ENCODE measurements at places on chromosomes 7 and 10. TPM values are rescaled to one million over a fixed set of nuclear protein-coding genes. Genes with fewer than 3 reads are reported as not detected.

GRCh38 chr7:6435486-6436384 lies 12.0 kb downstream of the DAGLB start:
- peak; percentile 92 for DNase-seq

DNA sequence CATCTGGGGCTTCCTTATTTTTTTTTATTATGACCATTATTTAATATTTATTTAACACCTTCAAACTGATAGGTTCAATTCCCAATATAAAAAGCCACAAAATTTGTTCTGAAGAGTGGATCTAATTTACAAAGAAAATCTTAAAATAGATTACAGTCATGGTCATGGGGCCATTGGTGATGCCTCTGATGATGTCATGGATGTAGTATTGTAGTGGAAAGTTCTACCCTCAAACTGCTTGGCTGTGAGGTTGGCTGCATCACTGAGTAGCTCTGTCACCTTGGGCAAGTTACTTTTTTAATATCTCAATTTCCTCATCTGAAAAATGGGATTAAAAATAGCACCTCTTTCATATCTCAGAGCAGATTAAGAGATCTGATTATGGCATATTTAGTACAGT lies 128.5 kb downstream of the DKK1 start:
- no peak for DNase-seq

GRCh38 chr10:103720328-103720963 lies 134.9 kb downstream of the SH3PXD2A start:
- DNase-seq: no peak

DNA sequence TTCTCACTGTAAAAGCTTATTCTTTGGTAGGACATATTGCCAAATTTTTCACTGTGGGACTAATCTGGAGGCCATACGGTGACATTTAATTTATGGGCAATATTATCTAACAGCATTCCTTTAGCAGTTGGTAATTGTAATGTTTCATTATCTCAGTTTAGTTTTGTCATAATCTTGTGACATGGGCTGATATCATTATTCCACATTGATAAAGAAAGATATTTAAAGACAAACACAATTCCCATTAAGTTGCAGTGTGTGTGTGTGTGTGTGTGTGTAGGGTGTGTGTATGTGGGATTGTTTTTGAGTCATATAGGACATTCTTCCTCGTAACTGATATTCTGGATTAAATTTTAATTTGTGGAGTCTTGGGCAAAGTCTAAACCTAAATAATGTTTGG lies 238.5 kb downstream of the PRKG1 start:
- DNase-seq: no peak

DNA sequence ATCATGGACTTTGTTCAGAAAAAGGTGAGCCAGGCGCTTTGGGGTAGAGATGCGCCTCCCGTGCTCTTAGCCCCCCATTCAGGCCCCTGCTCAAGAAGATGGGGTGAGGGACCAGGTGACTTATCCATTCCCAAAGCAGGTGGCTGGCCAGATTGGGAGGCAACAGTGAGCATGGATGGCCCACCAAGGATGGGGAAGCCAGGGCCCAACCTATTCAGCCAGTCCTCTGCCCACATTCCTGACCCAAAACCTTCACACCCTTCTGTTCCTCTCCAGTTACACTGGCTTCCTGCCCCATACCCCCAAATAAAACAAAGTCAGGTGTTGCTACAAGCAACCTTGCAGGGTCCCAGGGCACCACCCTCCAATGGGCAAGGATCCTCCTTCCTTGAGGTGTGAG lies 44.4 kb downstream of the TSPAN15 start:
- peak; percentile 41 for DNase-seq

GRCh38 chr10:124559372-124560132 lies 97.9 kb downstream of the LHPP start:
- DNase-seq: no peak

DNA sequence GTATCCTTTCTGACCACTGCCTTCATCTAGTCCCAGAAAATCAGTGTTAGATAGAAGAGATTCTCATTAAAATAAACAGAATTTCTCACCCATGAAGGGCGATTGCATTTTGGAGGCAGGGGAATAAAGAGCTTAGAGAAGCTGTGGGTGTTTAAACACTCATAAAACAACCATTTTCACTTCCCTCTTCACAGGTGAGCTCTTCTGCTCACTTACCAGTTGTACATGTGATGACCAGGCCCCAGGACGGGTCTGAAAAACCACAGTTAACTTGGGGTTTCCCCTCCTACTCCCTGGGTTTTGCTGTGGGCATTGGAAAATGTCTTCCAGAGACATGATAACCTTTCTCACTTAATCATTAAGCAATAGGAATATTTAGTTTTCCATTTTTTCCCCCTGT lies 411.6 kb upstream of the DPP6 start:
- DNase-seq: no peak

DNA sequence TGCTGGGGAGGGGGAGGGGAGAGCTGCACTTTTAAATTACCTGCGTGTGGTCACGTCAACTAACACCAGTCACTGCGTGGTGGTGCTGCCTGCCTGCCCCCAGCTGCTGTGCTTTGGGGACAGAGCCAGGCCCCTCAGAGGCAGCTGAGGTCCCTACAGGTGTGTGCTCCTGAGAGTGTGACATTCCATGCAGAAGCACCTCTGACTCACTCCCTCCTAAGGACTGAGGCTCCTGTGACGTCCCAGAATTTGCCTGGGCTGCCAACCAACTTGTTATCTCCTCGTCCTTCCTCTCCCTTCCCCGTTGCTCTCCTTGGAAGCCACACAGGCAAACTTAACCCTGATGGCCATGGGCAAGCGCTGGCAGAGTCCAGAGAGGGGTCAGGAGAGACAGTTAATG lies 563.0 kb downstream of the PARD3 start:
- no peak for DNase-seq

DNA sequence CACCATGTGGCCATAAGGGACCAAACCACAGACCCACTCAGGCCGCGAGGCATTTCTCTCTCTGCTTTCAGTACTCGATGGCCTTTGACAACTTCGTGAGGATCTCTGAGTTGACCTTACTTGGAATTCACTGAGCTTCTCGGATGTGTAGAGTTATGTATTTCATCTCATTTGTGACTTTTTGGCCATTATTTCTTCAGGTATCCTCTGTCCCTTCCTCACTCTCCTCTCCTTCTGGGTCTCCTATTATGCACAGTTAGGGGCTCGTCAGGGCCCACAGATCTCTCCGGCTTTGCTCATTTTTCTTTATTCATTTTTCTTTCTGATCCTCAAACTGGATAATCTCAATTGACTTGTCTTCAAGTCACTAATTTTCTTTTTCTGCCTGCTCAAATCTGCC lies 16.6 kb upstream of the FOXL3 start:
- no peak for DNase-seq

GRCh38 chr10:18333621-18334020 lies 193.4 kb downstream of the CACNB2 start:
- DNase-seq: no peak

DNA sequence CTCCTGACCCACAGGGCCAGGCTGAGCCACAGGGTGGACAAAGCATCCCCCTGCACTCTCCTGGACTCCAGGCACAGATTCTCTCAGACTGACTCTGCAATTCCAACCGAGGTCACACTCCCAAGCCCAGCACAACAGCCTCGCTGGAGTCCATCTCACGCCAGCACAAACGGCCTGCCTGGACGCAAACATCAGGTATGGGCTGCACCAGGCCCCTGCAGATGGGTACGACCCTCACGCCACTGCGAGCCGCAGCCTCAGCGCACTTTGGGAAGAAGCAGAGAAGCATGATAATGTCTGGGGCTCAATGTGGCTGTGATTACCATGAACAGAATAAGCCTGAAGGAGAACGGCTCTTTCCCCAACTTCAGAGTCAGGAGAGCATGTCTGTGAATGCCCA lies 66.4 kb upstream of the CFAP46 start:
- no peak for DNase-seq

- no peak for DNase-seq
These were observed 7.8 kb downstream of the ZNF277 start for GRCh38 chr7:112214268-112214667.

- no peak for DNase-seq
These were observed 141.4 kb downstream of the PLPP4 start for GRCh38 chr10:120598386-120598785.

- no peak for DNase-seq
These were observed 1.3 kb downstream of the EIF4EBP2 start for GRCh38 chr10:70405037-70405824.

MAGI2 gene
- total RNA-seq: 9.7 TPM

NANOS1 gene
- 54.3 TPM for total RNA-seq

ZDHHC6 gene
- total RNA-seq: 26.2 TPM

MNX1 gene
- total RNA-seq: not detected

HYCC1 gene
- 70.5 TPM for total RNA-seq

GIMAP1 gene
- total RNA-seq: 4.4 TPM

ZNF394 gene
- 24.4 TPM for total RNA-seq

UNCX gene
- total RNA-seq: not detected

AMPH gene
- total RNA-seq: 16.4 TPM

IFIT1B gene
- not detected for total RNA-seq
